ENCODE measurements at places on chromosomes 12 and 14. TPM values are rescaled to one million over a fixed set of nuclear protein-coding genes. Genes with fewer than 3 reads are reported as not detected.

DNA sequence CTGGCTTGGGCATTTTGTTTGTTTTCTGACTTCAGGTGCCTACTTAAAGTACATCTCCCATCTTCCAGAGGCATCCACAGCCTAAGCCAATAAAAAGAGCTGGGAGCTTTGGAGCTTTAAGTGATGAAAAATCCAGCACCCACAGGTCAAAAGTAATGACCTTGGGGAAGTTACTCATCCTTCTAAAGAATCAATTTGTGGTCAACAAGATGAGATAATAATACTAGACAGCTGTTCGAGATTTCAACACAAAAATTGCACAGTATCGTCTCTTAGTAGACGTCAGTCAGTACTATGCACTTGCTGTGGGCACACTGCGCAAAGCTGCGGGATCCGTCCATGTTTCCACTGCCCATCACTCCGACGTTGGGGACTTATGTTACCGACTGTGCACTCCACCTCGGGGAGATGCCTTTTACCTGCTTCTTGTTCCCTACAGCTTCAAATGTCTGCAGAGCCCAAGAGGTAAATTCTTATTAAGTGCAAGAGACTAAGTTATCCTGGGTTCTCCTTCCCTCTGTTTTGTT lies 1.3 kb downstream of the ST8SIA1 start:
- DNase-seq = no peak

GRCh38 chr12:40054555-40055227 lies 51.2 kb downstream of the SLC2A13 start:
- no peak for DNase-seq

DNA sequence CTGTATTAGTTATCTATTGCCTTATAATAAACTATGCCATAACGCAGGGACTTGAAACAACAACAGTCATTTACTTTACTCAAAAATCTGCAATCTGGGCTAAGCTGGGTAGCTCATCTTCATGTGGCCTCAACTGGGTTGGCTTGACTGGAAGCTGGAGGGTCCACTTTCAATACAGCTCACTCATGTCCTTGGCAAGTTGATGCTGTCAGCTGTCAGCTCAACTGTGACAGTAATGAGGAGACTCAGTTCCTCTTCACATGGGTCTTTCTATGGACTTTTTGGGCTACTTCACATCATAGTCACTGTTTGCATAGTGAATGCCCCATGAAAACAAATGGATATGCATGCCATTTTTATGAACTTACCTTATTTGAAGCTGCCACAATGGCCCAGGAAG lies 33.6 kb upstream of the STRAP start:
- DNase-seq = no peak

USP44 gene
- 15.1 TPM for polyA plus RNA-seq

KRT1 gene
- 5.2 TPM for polyA plus RNA-seq

- no peak for DNase-seq
Observed at GRCh38 chr14:89270439-89271227, 146.4 kb downstream of the FOXN3 start.

DNA sequence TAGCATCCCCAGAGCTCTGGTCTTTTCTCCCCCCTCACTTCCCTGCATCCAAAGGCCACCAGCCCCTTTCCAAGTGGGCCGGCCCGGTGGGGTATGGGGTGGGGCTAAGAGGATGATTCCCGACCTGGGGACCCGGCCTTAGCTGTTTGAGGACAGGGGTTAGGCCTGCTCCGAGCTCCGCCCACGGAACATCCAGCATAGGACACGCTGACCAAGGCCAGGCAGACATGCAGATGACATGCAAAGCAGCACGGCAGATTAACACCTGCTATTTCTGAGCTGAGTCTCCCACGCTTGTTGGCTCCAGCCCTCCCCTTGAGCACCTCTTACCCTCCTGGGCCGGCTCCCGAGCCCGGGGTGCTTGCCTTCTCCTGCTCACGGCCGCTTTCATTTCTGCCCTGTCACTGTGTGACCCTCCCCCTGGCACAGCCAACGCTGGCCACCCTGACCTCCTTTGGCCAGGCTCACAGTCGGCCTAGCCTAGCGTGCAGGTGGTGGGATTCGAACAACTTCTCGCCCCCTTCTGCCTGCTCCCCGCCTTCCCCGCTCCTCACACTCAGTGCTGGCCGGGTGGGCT lies 40.2 kb downstream of the TEAD4 start:
- no peak for DNase-seq

GRCh38 chr14:93114713-93115068 lies 1.0 kb downstream of the ITPK1 start:
- peak; percentile 49 for DNase-seq

- DNase-seq = peak; percentile 84
Observed at GRCh38 chr12:674272-674781, 11.1 kb upstream of the NINJ2 start.

GRCh38 chr12:119942386-119942785 lies 46.6 kb upstream of the BICDL1 start:
- DNase-seq = no peak

KITLG gene
- polyA plus RNA-seq = not detected

- DNase-seq = no peak
Observed at GRCh38 chr14:70555890-70556289, 21.1 kb upstream of the ADAM20 start.

PLBD1 gene
- polyA plus RNA-seq = 0.69 TPM

XRCC3 gene
- polyA plus RNA-seq = 5.1 TPM

IQSEC3 gene
- not detected for polyA plus RNA-seq

- no peak for DNase-seq
Observed at GRCh38 chr14:99685151-99685591, 1.1 kb downstream of the CYP46A1 start.

GRCh38 chr14:103495854-103496253 lies 26.8 kb downstream of the CKB start:
- DNase-seq = no peak

- no peak for DNase-seq
Observed at GRCh38 chr14:65080960-65081747, 21.2 kb downstream of the MAX start.

DNA sequence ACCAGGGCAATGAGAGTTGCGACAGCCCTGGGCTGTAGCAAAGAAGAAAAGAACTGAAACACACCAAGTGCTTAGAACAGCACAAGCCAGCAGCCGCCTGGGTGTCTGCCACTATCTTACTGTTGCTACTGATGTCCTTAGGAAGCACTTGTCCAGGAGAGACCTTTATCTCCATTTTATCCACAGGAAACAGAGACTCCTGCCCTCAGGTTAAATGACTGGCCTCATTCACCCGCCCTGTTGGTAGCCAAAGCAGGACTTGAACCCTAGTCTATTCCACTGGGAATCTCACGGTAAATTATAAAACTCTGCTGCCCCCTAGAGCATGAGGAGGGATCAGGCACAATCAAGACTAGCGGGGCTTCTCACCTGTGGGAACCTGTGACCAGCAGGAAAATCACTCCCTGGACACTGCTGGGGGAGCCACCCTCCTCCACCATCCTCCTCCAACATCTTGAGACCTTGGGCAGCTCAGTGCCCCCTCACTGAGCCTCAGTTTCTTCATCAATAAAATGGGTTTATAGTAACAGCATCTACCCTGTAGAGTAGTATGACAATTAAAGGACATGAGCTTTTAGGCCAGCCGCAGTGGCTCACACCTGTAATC lies 20.5 kb upstream of the TESC start:
- DNase-seq = peak; percentile 17

DNA sequence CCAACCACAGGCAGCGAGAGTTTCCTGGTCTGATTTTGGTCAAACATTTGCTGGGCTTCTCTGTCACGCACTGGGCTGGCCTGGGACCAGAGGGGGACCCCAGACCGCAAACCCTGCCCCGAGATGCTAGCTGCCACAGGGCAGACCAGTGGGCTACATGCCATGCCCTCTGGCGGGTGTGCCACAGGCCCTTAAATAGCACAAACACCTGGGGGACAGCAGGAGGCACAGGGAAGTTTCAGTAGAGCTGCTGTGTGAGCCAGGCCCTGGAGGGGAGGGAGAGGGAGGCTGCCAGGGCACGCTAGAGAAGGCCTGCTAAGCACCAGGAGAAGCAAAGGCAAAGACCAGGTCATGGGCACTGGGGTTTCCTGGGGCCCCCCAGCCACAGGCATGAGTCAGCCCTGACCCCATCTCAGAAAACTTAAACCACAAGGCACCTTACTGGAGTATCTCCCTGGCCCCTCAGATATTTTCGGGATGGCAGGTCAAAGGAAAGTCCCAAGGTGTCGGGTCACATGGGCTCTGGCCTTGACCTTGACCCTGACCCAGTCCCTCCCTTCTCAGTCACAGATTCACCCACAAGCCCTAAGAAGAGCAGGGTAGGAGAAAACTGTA lies 29.2 kb downstream of the ITPK1 start:
- no peak for DNase-seq

MMP19 gene
- polyA plus RNA-seq = not detected

DNA sequence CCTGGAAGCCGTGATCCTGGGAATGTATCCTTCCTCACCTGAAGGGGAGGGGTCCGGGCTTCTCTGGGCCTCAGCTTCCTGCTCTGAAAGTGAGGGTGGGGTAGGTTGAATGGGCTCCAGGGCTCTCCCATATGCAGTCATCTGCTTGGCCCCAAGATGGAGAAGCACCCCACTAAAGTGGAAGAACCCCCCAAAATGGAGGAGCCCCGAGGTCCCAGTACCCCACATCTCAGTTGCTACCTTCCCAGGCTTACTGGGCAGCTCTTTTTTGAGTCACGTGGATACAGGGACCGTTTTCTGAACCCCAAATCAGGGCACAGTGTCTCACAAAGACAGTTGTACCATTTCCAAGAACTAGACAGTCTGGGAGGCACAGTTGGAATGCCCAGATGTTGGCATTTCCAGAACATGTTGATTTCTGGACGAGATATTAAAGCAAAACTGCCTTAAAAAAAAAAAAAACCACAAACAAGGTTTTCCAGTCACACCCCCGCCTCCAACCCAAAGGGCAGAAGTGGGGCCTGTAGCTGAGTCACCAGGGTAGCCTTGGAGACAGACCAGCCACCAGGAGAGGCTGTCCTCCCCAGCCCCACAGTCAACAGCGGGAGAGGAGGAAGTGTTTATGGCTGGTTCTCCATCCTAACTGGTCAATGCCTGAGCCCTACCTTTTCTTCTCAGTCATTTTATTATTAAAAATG lies 12.1 kb downstream of the VASH1 start:
- DNase-seq = no peak

DNA sequence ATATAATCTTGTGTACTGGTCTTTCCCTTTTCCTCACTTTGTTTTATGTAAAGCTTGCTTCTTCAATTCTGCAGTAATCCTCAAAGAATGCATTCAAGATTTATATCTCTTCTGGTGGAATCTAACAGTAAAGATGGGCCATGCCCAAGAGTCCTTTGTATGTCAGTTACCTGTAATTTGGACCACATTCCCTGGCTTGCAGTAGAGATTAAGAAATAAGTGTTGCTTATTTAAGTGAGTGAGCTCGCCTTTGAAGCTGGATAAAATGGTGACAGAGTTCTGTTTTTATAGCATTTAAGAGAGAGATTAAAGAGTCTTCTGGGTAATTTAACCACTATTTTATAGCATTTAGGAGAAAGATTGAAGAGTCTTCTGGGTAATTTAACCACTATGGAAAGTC lies 262.1 kb upstream of the ATP2B1 start:
- no peak for DNase-seq

TAS2R13 gene
- polyA plus RNA-seq = not detected

DNA sequence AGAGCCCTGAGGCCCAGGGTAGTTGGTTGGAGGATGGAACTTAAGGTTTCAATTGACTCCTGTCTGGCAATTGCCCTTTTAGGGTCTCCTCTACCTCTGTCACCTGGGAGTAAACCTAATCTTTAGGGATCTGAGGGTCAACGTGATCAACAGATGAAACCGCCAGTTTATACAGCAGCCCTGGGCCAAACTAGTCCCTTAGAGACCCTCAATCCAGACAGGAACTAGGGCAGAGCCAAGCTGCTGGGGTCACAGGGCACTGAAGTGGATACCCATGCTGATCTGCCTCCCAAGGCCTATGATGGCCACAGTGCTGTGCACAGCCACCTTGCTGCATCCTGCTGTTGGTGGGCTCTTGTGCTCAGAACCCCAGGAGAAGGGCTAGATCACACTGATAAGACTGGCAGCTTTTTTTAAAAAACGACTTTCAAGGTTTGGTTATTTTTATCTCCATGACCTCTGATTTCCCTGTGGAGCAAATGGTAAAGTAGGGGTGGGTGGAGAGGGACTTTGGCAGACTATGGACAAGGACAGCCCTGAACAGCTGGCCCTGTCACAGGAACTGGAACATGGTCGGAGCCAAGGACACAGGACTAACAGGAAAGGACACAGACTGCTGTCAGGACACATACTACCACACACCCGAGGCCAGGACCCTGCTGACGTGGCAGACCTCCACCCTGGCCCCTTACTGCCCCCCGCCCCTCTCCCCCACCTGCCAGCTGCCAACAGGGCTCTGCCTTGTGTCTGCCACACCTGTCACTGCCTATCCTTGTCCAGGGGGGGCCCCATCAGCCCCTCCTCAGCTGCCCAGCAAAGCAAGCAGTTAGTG lies 474 bp downstream of the FITM1 start:
- no peak for DNase-seq

PLEKHG7 gene
- not detected for polyA plus RNA-seq

GALNT16 gene
- not detected for polyA plus RNA-seq

- DNase-seq = no peak
Observed at GRCh38 chr14:20418501-20418909, 5.2 kb upstream of the TEP1 start.

TBX5 gene
- not detected for polyA plus RNA-seq

DNA sequence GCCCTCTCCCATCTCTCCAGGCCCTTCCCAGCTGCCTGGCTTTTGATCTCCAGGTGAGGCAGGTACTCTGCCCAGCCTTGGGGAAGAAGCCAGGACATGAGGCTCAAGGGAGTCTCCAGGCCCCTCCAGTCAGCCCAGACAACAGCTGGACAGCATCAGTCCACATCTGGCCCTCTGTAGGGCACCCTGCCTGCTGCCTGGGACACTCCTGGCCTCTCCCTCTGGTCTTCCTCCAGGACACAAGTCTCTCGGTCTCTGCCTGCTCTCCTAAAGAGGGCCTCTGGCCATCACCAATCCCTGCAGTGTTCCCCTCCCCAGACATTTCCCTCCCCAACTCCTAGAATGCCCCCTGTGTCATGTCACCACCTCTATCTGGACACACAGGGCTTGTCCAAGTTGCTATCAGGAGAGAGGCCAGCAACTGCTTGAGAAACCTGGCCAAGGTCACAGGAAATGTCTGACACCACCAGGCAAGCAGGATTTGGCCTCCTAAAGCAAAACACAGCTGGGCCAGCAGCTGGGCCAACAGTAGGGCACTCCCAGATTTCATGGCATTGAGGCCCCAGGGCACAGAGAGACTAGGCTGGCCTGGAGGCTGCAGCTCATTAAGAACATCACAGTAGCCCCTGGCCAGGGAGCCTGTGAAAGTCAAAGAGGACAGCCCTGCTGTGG lies 29.0 kb downstream of the LTBP2 start:
- no peak for DNase-seq

DNA sequence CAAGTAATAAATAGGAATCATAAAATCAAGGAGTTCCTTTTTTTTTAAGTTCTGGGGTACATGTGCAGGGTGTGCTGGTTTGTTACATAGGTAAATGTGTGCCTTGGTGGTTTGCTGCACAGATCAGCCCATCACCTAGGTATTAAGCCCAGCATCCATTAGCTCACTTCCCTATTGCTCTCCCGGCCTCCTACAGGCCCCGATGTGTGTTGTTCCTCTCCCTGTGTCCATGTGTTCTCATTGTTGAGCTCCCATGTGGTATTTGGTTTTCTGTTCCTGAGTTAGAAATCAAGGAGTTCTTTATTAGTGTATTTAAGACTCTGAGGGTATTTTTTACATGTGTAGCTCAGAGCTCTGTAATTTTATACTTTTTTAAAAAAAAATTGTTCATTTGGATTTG lies 86.0 kb downstream of the SCFD1 start:
- DNase-seq = no peak

NRDE2 gene
- polyA plus RNA-seq = 8.5 TPM

- DNase-seq = no peak
Observed at GRCh38 chr14:53620890-53621289, 335.7 kb downstream of the BMP4 start.

All from naive thymus-derived CD4-positive, alpha-beta T cell (primary cell).